ENCODE measurements at places on chromosomes 6 and 20. TPM values are rescaled to one million over a fixed set of nuclear protein-coding genes. Genes with fewer than 3 reads are reported as not detected.

SPTLC3 gene
- 3.7 TPM for total RNA-seq

C6orf52 gene
- total RNA-seq = 1.6 TPM

PAX1 gene
- not detected for total RNA-seq

CFAP206 gene
- total RNA-seq = 2.2 TPM

UBE2V1 gene
- total RNA-seq = 51.8 TPM

Data from mesangial cell (primary cell).